ENCODE measurements at places on chromosomes 5 and 9.

DNA sequence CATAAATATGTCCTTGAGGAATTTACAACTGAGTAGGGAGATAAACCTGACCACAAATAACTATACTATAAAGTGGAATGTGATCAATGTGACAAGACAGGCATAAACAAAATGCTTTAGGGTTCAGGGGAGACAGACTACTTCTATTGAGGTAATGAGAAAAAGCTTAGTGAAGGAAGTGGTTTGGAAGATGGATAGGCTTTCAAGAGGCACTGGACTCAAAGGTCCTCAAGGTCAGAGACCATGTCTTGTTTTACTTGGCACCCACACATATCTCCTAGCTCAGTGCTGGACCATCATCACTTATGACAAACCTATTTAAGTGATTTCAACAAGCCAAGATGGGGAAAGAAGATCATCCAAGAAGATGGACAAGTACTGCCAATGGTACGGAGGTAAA, 257.8 kb downstream of the BNC2 start:
- no peak for DNase-seq

- no peak for DNase-seq
These were observed 86.9 kb upstream of the SSBP2 start for GRCh38 chr5:81837667-81838306.

- DNase-seq: no peak
These were observed 3.0 kb upstream of the ERBIN start for GRCh38 chr5:65923339-65923738.

GRCh38 chr5:172407241-172407691, 47.1 kb downstream of the SH3PXD2B start:
- no peak for DNase-seq

- no peak for DNase-seq
These were observed 119.3 kb downstream of the LMNB1 start for GRCh38 chr5:126896170-126896702.

- DNase-seq: no peak
These were observed 51.5 kb upstream of the MAP3K1 start for GRCh38 chr5:56763711-56764466.

DNA sequence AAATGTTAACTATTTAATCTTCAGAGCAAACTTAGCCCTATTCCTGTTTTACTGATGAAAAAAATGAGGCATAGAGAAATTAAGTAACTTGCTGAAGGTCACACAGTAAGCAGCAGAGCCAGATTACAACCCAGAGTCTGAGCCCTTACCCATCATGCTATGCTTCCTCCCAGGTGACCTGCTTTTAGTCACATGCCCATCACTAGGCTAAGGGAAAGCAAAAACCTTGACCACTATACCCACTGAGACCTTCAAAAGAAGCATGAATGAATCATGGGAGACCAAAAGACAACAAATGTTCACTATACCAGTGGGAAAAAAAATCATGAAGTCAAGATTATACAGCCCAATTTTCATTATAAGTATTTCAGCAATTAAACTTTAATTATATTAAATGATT, 5.3 kb upstream of the HAUS6 start:
- DNase-seq: no peak

DNA sequence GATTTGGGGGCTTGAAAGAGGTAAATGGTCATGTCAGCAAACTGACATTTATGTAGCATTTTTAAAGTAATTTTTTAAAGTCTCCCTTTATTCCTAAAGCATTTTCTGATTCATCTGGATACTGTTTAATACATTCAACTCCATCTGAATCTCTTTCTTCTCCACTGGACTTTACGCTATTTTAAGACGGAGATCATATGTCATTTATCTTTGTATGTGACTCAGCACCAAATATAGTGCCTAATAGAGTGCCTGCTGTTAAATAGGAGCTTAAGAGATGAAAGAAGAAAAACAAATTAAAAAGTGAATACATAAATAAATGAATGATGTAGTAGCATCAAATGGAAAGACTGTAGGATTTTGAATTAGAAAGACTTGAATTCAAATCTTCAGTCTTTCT, 548.8 kb upstream of the SMC2 start:
- DNase-seq: no peak

GRCh38 chr9:91231619-91232018, 130.1 kb downstream of the AUH start:
- no peak for DNase-seq

GRCh38 chr9:134545543-134546245, 95.9 kb upstream of the COL5A1 start:
- peak; percentile 73 for DNase-seq

DNA sequence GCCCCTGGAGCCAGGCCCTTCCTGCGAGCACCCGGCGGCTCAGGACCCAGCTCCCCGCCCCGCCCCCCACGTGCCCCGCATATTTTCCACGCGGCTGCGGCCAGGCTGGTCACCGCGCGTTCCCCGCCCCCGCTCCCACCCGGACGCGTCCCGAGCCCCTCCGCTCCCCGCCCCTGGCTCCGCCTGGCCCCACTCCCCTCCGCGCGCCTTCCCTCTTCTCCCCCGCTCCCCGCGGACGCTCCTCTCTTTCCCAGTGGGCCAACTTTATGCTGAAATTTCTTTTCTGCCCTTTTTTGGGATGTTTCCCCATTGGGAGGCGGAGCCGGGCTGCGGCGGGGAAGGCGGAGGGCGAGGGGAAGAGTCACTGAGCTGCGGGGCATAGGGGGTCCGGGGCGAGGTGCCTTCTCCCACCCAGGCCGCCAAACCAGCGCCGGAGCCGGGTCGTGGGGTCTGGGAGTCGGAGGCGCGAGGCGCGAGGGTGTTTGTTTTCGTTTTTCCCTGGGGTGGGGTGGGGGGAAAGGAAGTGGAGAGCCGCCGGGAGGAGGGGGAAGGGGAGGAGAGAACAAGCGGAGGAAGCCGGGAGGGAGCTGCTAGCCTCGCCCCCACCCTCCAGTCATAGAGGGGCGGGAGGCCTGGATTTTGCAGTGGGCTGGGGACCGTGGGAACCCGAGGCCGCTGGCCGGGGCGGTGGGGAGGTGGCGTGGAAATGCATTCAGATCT, 1.0 kb upstream of the TPM2 start:
- DNase-seq: no peak

DNA sequence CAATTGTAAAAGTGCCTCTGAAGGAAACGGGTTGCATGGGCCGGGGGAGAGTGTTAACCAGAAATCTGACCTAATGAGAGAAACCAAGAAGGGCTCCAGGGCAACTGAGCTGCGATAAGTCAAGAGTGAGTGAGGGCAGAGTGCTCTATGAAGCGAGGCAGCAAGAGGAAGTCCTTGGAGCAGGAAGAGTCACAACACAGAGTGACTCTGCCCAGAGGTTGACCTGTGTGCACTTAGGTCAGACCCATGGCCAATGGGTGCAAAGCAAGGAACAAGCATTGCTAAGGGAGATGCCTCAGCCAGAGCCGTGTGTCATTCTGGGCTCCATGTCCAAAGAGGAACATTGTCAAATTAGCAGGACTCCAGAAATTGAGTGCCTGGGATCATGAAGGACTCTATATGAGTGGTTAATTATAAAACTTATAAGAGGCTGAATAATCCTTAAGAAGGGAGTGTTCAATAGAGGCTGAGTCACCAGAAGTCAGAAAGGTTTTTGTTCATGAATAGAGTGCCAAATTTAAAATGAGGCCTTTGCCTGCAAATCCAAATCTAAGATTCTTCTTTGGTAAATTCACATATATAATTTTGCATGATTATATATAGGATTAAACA, 438.5 kb downstream of the MED10 start:
- no peak for DNase-seq

GRCh38 chr5:72076621-72077300, 30.5 kb upstream of the MAP1B start:
- DNase-seq: no peak

DNA sequence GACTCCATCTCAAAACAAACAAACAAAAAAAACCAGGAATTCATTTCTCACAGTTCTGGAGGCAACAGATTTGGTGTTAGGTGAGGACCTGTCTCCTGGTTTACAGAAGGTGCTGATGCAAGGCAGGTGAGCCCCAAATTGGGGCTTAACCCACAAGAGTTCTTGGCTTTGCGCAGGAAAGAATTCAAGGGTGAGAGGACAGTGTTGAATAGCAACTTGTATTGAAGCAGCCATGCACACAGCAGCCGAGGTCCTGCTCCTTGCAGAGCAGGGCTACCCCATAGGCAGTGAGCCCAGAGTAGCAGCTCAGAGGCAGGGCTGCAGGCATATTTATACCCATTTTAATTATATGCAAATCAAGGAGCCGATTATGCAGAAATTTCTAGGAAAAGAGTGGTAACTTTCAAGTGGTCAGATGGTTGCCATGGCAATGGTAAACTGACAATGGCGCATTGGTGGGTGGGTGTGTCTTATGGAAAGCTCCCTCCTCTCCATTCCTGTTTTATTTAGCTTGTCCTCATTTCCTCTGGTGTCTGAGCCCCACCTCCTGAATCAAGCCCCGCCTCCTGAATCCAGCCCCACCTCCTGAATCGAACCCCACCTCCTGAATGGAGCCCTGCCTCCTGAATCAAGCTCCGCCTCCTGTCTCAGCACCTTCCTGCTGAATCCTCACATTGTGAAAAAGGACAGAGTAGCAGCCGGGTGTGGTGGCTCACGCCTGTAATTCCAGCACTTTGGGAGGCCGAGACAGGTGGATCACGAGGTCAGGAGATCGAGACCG, 34.5 kb upstream of the COL5A1 start:
- no peak for DNase-seq

- DNase-seq: no peak
These were observed 228.4 kb downstream of the ATPSCKMT start for GRCh38 chr5:10021248-10021647.

GRCh38 chr5:158023266-158023665, 164.3 kb upstream of the CLINT1 start:
- no peak for DNase-seq

- no peak for DNase-seq
These were observed 61.4 kb upstream of the GLRX start for GRCh38 chr5:95884017-95884325.

DNA sequence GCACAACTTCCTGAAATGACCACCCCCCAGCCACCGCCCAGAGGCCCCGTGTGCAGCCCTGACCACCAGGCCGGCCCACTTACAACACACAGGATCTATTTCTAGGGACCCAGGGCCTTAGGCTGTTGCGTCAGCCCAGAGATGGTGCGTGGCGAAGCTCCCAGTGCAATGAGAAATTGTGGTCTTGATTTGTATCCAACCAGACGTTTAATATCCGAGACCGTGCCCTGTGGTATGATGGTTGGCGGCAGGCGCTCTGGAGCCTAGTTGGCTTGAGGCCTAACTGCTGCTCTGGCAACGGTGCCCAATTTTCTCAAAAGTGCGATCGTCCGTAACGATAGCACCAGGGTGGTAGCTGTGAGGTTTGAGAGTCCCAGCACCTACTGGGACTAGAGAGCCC, 32.6 kb upstream of the SLC6A19 start:
- DNase-seq: no peak

- no peak for DNase-seq
These were observed 27.7 kb upstream of the TMOD1 start for GRCh38 chr9:97473717-97474116.

GRCh38 chr9:34252670-34253459, 74.0 kb downstream of the UBAP1 start:
- DNase-seq: no peak

GRCh38 chr5:112254303-112254702, 164.8 kb downstream of the EPB41L4A start:
- no peak for DNase-seq

- no peak for DNase-seq
These were observed 184.4 kb downstream of the MPDZ start for GRCh38 chr9:13095056-13095455.

GRCh38 chr5:135371622-135372232, 27.3 kb downstream of the MACROH2A1 start:
- DNase-seq: no peak

- DNase-seq: no peak
These were observed 25.8 kb upstream of the HMCN2 start for GRCh38 chr9:130239741-130240241.

DNA sequence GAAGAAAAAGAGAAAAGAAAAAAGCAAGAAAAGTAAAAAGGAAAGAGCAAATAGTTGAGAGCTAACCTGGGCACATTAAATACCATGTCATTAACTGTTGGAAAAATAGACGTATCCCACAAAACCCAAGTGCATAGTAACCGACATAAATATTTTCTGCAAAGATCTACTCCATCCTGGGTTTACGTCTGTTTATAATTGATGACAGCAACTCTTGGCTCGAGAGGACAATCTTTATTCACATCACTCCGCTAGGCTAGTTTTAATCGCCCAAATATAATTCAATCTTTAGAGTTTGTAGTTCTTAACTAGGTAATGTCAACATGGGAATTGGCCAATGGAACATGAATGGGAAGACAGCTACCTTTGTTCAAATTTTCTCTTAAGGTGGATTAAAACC, 321.7 kb upstream of the TNC start:
- DNase-seq: no peak
